GM19239 (cell line): ENCODE measurements at places on chromosomes 7 and 10.

- no peak for DNase-seq
These were observed 162.7 kb downstream of the ETV1 start for GRCh38 chr7:13826752-13827151.

DNA sequence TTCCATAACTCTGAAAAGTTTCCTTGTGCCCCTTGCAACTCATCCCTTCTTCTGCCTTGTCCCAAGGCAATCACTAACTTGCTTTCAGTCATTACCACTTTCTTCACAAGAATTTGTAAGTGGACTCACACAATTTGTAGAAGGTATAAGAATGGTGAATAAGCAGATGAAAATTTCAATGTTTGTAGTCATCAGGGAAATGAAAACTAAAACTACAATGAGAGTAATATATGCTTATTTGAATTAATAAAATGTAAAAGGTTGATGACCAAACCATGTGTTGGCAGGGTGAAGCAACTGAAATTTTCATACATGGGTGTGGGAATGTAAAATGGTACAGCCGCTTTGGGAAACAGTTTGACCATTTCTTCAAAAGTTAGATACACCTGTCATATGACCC, 79.7 kb downstream of the GNAT3 start:
- DNase-seq = no peak

- DNase-seq = no peak
These were observed 5.1 kb downstream of the GNA12 start for GRCh38 chr7:2838873-2839578.

DNA sequence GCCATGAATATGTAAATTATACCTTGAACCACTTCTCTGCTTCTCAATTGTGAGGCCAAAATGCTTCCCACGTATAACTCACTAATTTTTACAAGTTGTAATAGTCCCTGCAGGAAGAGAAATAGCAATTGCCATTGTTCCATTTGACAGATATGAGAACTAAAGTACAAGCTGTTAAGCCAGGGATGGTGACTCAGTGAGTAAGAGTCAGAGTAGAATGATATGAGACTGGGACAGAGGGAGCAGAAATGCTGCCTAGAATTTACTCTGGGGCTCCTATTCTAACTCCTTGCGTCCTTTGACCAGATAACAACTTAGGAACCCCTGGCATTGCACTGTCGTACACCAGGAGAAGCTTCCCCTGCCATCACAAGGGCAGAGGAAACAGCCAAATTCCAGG, 45.1 kb upstream of the SEPTIN7 start:
- no peak for DNase-seq

DNA sequence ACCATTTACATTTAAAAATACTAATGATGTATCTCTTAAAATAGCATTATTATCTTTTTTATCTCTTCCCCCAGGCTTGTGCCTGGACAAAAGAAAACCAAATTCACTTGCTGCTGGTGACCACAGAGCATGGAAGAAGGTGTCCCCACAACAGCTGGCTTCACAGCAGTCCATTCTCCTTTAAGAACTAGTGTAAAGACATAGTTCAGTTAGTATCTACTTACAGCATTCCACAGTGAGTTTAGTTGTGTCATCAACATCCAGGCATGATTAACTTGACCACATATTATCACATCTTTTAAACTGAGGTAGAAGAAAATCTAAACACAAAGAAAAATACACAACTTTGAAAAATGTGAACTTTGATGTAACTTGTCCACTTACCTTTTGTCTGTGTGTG, 55.0 kb downstream of the LRRC17 start:
- no peak for DNase-seq

- no peak for DNase-seq
These were observed 481.0 kb upstream of the SEMA3A start for GRCh38 chr7:84675633-84676034.

- no peak for DNase-seq
These were observed 6.9 kb downstream of the C10orf62 start for GRCh38 chr10:97596101-97597082.

DNA sequence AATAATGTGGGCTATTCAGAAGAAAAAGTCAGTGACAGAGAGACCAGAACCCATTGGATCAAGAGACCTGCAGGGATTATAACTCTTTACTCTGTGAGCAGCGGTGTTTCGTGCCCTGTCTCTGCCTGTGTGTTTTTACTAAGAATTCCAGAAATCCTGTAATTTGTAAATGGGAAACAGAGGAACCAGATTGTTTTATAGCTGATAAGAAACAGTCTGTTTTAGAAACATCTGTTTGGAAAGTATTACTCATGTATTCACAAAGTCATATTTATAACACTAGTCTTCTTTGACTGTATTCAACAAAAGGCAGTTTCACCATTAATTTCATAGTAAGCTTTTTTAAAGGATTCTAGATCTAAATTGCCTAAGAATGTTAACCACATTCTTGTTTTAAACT, 30.0 kb upstream of the VDAC2 start:
- no peak for DNase-seq
